ENCODE measurements at places on chromosomes 2 and 18.
A peak's percentile ranks its signal among the peaks of the same experiment; 100 is the strongest.

GRCh38 chr2:45734952-45735351 lies 83.5 kb downstream of the PRKCE start:
- DNase-seq, result no peak

- no peak for DNase-seq
Observed at GRCh38 chr18:9742524-9743131, 34.5 kb downstream of the RAB31 start.

GRCh38 chr2:236637686-236638569 lies 68.3 kb downstream of the ACKR3 start:
- DNase-seq, result no peak

GRCh38 chr2:5183031-5183430 lies 509.2 kb upstream of the SOX11 start:
- no peak for DNase-seq

GRCh38 chr2:70104231-70105111 lies 17.2 kb downstream of the PCBP1 start:
- no peak for DNase-seq

GRCh38 chr18:44309185-44309584 lies 371.5 kb upstream of the SETBP1 start:
- DNase-seq, result no peak

DNA sequence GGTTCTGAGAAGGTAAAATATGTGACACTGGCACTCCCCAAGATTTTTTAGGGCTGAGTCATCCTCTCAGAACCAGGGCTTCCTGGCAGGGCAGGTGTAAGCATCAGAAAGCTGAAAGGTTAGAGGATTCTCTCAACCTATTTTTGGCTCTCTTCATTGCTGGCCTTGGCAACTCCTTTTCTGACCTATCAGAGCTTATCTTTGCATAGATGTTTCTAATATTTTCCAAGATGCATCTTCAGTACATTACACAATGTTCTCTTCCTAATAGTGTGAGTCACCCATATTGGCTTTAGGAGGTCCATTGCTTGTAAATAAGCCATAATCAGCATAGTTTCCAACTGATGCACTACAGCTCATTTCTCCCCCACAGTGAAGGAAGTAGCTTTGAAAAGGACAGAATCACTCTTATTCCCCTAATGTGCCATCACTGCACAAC lies 2008.4 kb upstream of the PIK3C3 start:
- no peak for DNase-seq

- DNase-seq, result no peak
Observed at GRCh38 chr2:200735061-200735460, 76.6 kb upstream of the BZW1 start.

- DNase-seq, result no peak
Observed at GRCh38 chr2:152241948-152242729, 66.6 kb upstream of the STAM2 start.

GRCh38 chr18:12017081-12017480 lies 35.8 kb downstream of the IMPA2 start:
- no peak for DNase-seq

DNA sequence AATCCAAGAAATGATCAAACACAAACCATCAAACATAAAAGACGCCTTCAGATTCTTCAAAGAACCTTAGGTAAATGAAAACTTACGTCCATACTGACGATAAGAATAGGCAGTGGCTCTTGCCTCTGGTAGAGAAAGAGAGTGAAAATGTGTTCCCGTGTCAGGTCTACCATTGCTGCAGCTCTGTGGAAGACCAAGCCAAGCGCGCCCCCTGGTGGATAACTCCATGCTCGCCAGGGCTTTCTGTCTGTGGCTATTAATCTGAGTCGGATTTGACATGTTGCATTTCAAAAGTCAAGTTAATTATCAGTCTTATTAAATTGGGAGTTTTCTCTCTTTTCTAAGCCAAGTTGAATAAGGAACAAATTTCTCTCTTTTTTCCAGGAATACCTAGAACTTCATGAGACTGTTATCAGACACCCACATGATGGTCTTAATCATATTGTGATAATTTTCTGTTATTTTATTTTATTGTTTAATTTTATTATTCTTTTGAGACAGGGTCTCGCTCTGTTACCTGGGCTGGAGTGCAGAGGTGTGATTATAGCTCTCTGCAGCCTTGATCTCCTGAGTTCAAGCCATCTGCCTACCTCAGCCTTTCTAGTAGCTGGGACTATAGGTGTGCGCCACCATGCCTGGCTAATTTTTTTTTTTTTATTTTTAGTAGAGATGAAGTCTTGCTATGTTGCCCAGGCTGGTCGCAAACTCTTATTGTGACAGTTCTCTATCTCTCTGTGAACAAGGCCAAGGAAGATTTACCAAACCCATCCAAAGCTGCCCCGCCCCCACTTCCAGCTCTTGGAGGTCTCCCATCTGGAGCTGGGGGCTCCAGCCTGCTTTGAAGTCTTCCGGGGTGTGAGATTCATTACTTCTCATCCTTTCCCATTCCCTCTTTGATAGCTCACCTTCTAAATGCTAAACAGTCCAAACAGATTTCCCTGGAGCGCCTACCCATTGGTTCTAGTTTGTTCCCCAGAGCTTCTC lies 15.8 kb upstream of the ZAP70 start:
- DNase-seq, result peak; percentile 75

DNA sequence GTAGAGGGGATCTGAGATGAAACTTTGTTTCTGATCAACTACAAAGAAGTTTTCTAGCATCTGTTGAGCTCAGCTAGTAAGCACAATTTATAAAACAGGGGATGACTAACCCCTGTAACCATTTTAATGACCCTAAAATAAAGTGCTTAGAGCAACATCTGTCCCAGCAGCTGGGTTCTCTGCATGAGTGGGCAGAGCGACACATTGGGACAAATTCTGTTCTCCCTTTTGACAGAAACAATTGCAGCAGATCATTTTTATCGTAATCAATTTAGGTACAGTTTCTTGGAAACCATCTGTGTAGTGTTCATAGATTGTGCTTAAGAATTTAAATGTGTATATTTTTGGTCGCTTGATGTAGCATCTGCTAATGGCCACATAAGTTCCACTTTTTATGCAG lies 678.0 kb downstream of the RNF144A start:
- DNase-seq, result no peak

DNA sequence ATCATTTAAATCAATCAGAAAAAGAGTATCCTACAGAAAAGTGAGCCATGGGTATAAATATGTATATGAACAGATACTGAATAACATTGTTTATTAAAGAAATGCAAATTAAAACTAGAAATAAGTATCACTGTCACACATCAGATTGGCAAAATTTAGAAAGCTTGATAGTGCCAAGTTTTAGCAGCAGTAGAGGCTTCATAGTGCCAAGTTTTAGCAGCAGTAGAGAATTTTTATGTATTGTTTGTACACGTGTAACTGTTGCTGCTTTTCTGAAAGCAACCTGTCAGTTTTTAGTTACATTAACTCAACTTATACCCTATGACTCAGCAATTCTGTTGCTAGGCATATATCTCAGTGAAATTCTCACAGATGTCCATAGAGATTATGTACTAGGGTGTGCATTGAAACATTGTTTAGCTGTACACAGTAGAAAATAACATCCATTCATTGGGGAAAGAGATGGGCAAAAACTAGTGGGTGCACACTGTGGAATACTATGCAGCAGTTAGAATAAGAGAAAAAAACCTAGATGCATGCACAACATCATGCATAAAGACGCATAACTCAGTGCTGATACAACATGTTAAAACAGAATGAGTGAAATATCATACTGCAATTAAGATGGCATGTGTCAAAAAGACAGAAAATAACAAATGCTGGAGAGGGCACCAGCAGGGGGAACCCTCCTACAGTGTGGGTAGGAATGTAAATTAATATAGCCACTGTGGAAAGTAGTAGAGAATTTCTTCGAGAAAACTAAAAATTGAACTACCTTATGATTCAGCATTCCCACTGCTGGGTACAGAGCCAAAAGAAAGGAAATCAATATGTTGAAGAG lies 294.5 kb upstream of the NT5C1B start:
- no peak for DNase-seq

GRCh38 chr18:48678237-48679115 lies 139.6 kb downstream of the CTIF start:
- DNase-seq, result no peak

DNA sequence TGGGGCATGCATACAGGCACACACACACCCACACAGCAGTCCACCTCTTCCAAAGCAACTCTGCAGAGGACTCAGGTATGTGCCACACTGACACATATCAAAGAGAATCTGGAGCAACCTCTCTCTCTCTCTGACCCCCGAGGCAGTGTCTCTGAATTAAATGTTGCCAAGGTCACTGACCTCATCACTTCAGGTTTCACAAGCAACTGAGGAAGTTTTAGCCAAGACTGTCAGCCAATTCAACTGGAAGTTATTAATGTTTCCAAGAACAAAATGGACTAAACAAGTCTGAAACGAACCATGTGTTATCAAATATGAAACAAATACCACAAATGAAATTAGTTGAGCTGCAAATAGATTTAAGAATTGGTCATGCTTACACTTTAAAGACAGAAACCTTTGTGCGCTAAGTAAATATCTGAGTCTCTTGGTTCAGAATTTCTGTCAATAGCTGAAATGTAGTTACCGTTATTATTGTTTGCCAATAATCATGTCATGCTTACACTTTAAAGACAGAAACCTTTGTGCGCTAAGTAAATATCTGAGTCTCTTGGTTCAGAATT lies 86.1 kb downstream of the SLC25A12 start:
- DNase-seq, result no peak

DNA sequence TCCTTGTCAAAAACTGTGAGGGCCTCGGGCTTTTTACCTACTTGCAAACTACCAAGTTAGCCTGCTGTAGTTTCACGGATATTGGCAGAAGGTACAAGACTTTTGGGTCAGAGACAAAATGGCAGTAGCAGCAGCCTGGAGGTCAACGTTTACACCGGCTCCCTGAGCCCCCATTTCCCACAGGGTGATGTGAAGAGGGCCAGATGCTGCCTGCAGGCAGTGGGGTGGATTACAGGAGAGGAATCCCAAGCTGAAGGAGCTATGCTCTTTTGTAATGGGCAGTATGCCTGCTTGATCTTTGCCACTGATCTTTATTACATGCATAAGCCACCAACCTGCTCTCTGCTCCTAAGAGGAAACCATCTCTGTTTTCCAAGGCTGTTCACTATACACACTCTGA lies 29.5 kb upstream of the SP5 start:
- DNase-seq, result no peak

- DNase-seq, result no peak
Observed at GRCh38 chr18:73987247-73987980, 160.2 kb downstream of the FBXO15 start.

GRCh38 chr2:158097481-158097880 lies 4.2 kb upstream of the UPP2 start:
- DNase-seq, result no peak

DNA sequence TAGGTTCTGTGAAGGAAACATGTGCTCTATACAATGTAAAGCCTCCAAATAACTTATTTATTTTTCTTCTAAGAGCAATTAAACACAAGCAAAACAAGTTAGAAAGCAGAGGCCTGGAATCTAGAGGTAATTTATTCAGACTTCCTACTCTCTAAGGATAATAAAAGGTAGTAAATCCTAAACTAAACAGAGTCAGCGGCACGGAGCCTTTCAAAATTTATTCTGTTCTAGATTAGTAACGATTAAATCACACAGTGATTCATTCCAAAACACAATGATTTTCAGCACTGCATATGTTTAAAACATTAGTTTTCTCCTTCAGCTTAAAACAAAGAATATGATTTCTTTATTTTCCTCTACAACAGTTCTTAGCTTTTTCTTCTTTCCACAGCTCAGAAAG lies 160.9 kb downstream of the FBXO15 start:
- no peak for DNase-seq

DNA sequence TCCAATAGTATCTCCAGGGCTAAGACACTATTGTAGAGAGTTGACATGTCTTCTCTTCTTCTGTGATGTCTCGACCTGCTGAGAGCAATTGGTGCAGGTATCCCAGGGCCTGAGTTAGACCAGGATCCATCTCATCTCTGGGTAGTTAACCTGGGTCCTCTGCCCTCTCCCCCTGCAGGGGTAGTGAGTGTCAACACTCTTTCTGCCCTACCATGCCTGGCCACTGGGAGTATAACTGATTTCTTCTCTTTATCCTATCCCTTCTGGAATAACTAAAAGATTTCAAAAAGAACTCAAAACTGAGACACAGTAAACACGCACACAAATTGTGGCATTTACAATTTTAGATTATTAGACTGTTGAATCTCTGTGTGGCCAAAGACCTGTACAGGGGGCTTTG lies 20.8 kb upstream of the SIX3 start:
- no peak for DNase-seq

GRCh38 chr2:108613261-108614042 lies 79.2 kb downstream of the LIMS1 start:
- no peak for DNase-seq

DNA sequence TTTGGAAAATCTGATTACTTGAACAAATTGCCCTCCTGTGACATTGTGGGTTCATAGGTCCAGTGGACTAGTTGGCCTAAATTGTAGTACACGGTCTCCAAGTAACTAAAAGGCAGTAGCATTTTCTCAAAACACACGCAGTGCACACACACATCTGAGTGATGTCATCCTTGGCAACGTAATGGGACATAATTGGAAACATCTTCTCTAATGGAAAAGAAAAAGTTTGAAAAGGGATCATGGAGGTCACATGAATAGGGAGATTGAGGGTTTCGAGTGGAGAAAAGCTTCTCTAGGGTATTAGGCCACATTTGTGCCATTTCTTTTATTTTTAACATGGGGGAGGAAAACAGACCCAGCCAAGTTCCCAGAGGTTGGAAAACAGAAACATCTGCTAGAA lies 93.3 kb downstream of the MAP4K4 start:
- no peak for DNase-seq

DNA sequence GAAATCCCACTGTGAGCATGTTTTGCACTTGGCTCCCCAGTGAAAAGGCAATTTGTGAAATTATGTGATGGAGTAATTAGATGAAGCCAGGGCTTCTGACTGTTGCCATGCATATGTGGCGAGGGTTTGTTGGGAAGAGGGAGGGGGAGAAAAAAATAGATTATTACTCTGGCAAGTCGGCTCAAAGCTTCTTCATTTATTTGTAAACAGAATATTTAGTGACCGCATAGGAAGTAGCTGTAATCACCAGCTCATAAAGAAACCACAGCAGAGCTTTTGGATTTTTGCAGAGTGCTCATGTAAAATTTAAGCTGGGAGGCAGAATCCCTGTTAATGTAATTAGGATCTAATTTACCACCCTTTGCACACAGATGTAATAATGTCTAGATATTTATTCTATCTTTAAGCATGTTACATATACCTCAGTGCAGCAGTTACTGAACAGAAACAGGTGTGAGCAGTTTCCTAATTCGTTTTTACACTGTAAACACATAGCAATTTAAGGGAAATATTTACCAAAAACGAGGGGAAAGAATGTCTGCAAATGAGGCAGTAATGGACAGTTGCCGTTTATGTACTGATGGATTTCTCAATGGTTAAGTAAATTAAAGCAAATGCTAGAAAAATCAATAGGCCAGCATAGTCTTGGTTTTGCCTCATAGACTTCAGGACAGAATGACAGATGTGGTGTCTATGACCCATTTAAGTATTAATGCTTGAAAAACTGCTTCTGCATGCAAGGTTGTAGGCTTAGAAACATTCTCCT lies 87.9 kb downstream of the MEIS1 start:
- no peak for DNase-seq

DNA sequence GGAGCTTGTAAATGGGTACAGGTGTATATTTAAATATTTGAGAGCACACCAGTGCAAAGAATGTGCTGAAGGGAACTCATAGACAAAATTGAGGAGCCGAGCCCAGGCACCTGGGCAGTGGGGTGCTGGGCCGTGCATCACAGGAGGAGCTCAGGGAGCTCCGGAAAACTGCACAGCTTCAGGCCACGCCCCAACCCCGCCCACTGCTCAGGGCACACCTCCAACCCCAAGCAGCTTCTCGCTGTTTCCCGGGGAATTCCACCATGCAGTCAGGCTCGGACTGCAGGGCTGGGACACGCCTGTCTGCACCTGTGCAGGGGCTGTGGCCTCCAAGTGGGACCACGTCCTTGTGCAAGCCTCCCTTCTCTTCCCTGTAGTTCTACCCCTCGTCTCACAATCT lies 243.0 kb downstream of the HDAC4 start:
- no peak for DNase-seq
